ENCODE measurements at places on chromosomes 1 and 21.

DNA sequence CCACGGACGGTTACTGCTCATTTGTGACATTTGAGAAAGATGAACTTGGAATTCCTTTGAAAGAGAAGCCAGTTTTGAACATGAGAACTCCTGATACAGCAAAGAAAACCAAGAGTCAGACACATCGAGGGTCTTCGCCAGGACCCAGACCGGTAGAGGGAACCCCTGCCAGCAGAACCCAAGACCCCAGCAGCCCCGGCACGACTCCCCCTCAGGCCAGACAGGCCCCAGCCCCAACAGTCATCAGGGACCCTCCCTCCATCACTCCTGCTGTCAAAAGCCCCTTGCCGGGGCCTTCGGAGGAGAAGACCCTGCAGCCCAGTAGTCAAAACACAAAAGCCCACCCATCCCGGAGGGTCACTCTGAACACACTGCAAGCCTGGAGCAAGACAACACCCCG, 27.7 kb downstream of the CHAF1B start:
- DNase-seq: no peak

DNA sequence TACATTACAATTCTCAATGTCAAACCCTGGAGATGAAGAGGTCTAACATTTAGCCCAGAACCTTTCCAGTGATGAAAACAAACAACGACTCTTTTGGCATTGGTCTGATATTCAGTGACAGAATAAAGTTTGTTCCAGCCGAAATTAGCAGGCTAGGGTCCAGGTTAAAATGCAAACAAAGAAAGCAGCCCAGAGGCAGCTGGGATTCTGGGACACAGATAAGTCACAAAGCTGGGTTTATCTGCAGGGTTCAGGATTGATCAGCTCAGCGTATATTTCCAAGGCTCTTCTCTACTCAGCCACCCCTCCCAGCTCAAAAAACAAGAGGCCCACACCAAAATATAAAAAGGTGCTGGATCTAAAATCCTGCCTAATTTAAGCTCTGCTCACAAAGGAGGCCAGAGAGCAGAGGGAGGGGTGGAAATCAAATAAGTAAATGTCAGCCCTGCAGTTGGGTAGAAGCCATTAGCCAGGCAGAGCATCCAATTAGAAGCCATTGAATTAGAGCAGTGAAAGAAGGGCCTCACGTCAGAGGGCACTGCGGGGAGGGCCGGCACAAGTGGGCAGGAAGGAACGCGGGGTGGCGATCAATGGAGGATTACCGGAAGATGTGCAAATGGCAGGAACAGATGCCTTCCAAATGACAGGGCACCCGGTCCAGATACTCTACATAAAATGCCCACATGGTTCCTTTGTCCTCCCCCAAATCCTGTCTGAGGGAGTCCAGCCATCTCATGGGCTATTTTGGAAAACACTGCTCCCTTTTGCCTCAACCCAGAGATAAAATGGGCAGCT, 3.2 kb upstream of the KLHDC8A start:
- no peak for DNase-seq

- DNase-seq: no peak
These were observed 557.2 kb upstream of the BEND5 start for GRCh38 chr1:49333906-49334305.

DNA sequence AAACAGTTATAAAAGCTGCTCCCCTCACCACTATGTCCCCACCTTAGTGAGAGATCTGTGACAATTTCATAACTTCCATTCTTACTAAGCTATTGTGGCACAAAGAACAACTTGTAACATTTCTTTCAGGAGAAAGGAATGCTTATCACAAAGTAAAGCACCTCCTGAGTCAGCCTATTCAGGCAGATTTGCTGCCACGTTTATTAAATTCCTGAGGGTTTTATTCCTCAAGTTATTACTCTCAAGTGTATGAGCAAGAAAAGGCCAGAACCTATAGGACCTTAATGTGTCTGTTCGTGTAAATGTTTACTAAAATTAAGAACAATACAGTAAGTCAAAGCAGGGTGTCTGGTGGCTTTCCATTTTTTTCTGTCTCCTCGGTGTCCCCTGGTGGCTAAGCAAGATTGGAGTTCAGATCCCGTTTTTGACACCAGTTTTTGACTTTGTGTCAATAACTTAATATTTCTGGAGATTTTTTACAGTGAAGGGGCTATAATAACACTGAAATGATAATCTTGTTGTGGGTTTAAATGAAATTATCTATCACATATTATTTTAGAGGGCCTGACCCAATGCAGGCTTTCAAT, 1539.6 kb downstream of the BRINP3 start:
- DNase-seq: no peak

DNA sequence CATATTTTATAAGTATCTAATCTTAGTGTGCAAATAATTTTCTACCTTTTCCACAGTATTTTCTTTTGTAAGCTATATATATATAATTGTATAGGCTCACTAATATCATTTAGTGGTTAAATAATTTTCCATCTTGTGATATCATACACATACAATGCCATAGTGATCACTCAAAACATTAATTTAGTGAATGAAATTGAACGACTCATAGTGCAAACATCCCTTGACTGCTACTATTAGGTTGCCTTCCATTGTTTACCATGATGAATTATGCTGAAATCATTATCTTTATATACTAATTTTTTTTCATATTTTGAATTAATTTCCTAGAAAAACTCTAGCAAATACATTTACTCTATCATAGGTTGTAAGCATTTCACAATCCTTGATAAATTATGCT, 127.1 kb downstream of the PCNX2 start:
- DNase-seq: no peak

DNA sequence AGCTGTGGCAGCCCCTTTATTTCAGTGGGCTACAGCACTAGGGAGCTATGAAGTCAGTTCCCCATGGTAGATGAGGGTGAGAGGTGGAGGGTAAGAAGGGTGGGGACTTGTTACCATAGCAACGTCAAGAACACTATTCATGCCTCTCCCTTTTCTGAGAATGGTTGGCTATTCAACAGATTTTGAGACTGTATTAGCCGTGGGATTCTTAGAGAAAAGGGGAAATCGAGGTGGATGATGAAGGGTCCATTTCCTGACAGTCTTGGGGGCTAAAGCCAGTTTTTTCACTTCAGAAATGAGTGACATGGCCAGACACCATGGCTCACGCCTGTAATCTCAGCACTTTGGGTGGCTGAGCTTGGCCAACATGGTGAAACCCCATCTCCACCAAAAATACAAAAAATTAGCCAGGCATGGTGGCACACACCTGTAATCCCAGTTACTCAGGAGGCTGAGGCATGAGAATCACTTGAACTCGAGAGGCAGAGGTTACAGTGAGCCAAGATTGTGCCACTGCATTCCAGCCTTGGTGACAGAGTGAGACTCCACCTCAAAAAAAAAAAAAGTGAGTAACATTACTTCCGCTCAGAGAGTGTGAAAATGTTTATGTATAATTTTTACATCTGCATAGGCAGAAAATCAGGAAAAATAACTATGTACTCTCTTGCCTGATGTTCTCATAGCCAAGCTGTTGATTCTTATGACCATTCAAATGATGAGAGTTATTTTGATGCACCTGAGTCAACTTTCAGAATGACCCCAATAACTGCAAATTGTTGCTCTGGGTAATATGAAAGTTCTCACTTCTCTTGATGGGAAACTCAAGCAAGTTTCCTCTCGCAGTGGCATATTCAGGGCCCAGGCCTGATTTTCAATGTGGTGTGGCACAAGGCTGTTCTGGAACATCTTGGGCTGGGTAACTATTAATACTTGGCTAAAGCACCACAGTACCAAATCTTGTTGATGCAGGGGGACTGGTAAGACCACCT, 23.2 kb upstream of the RGSL1 start:
- no peak for DNase-seq

DNA sequence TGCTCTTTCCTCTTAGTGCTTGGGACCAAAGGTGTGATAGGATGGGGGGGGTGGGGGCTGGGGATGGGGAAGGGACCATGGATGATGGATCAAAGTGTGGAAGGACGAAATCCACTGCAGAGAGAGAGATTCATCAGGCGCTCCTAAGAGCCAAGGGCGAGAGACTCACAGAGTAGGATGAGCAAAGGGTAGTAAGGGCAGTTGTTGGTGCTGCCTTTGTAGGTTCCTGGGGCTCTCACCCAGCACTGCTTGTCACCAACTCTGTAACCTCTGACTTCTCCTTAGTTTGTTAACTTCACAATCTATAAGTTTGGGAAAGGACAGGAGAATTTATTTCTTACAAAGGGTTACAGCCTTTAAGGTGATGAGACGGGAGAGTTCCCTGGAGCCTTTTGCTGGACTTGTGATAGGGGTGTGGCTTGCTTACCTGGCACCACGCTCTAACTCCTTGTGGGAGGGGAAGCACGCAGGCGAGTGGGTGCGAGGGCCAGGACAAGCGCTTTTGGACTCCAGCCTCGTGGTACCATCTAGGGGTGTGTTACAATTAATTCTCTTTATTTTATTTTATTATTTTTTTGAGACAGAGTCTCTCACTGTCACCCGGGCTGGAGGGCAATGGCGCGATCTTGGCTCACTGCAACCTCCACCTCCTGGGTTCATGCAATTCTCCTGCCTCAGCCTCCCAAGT, 1.6 kb upstream of the PDXK start:
- no peak for DNase-seq

DNA sequence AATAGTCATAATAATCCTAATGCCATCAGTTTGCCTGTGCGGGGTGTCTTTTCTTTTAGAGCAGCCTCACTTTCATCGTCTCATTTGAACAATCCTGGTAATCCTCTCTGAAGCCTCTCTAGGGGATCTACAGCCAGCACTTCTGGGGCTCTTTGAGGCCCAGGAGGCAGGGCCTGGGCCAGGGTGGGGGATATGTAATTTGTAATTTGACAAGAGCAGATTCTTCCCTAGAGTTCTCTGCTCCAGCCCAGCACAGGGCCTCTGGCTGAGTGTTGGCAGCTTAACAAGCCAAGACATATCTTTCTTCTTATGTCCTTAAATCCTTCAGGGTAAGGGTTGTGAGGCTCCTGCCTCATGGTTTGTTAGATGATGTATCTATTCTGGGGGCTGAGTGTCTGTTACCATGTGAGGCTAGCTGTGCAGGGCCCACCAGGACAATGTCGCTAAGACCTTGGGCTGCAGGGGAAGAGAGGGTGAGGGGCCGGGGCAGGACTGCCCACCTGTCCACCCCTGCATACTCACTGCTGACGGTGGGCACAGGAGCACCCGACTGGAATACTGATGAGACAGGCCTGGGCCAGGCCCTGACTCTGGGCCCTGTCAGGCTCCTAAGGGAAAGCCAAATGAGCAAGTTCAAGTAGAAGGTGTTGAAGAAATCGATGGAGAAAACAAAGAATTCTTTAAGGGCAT, 45.3 kb upstream of the PARP1 start:
- no peak for DNase-seq

GRCh38 chr1:6106321-6106731, 60.6 kb downstream of the KCNAB2 start:
- DNase-seq: no peak

DNA sequence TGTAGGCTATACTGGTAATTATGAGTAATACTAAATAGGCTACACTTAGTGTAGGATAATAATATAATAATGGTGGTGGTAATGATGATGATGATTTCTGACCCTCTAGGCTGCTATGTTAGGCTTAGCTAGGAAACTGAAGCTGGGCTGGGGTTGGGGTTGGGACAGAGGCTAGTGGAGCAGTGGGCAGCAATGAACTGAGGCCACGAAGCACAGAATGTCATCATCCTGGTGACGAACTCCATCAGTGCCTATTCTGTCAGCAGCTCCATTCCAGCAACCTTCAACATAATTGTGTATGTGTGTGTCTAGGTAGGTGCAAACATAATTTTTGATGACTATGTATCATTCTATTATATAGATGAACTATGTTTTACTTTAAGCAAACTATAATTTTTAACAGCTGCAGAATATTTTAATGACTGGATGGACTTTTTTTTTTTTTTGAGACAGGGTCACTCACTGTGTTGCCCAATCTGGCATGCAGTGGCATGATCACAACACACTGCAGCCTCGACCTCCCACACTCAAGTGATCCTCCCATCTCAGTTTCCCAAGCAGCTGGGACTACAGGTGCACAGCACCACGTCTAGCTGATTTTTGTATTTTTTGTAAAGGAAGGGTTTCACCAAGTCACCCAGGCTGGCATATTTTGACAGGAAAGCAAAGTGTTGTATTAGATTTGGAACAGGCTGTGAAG, 12.9 kb upstream of the CLIC4 start:
- DNase-seq: no peak

GRCh38 chr1:53362270-53362669, 34.4 kb upstream of the LRP8 start:
- no peak for DNase-seq

DNA sequence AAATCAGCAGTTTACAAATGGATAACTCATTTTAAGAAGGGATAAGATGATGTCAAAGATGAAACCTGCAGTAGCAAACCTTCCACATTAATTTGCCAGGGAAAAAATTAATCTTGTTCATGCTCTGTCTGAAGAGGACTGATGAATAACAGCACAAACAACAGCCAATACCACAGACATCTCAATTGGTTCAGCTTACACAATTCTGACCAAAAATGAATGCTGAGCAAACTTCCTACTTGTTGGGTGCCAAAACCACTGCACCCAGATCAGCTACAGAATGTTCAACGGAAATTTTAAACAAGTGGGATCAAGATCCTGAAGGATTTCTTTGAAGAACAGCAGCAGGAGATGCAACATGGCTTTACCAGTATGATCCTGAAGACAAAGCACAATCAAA, 98.3 kb downstream of the COQ8A start:
- no peak for DNase-seq

DNA sequence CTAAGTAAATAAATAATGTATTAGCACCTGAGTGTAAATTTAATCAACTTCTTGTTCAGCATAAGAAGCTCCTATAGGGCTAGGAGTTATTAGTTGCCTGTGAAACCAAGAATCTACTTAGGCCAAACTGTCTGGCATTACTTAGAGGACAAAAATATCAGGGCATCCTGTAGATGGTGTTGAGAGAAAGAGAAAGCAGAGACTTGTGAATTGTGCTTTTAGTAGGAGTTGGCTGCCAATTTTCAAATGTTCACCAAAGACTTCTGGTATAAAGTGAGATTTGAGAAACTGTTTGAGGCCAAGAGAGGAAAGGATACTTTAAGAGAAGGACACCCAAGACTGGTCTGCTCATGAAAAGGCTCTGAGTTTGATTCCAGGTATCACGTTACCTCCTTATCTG, 315.5 kb upstream of the DEPDC1 start:
- no peak for DNase-seq

- DNase-seq: no peak
These were observed 356.9 kb downstream of the SIPA1L2 start for GRCh38 chr1:232273011-232273410.

- DNase-seq: no peak
These were observed 90.7 kb downstream of the RHOU start for GRCh38 chr1:228825840-228826484.

GRCh38 chr1:56547977-56548376, 31.4 kb downstream of the PLPP3 start:
- DNase-seq: no peak

DNA sequence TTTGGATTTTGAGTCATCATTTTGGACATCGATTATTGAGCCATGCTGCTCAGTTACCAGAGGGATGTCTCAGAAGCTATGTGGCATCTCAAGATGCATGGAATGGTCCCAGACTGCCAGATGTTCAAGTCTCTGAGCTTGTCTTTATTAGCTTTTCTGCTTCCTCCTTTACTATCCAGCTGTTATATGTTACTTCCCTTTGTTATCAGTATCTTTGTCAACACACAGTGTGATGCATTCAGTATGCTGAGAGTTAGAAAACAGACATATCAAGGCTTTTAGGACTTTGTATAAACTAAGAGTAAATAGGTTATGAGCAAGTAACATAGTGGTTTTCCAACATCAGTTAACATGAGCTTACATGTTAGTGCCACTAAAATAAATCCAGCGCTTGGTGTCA, 474.5 kb downstream of the DSCAM start:
- DNase-seq: no peak
